Stimulated activated CD8-positive, alpha-beta memory T cell treated with anti-CD3 and anti-CD28 coated beads, Interleukin-2, amount 100 ng/mL, for 1 hour (primary cell): ENCODE measurements at places on chromosomes 5 and 9.

DNA sequence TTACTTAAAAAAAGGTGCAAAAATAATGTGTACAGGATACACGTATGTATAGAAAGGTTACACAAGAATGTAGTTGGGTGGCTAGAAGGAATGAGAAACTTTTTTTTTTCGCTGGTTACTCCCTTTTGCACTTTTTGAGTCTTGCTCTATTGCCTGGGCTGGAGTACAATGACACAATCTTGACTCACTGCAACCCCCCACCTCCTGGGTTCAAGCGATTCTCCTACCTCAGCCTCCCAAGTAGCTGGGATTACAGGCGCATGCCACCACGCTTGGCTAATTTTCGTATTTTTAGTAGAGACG, 15.8 kb downstream of the FBXW11 start:
- DNase-seq = no peak

DNA sequence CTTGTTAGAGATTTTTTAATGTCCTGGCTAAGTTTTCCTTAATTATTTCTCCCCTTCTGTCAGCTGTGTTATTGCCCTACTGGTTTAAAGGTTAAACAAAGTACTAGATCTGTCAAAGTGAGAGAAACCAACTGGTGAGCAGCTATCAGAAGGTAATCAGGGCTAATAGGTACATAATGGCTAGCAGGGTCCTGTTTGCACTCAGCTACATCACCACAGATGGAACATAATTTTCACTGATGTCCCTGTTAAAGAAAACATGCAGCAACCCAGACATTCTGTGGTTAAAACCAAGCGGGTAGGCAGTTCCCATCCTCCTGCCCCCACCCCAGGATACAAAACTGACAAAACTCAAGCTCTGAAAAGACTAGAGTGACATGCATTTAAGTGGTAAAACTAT, 473.9 kb downstream of the NR2F1-AS1 start:
- no peak for DNase-seq

- DNase-seq = no peak
These were observed 127.0 kb downstream of the TENT4A start for GRCh38 chr5:6840136-6840793.

DNA sequence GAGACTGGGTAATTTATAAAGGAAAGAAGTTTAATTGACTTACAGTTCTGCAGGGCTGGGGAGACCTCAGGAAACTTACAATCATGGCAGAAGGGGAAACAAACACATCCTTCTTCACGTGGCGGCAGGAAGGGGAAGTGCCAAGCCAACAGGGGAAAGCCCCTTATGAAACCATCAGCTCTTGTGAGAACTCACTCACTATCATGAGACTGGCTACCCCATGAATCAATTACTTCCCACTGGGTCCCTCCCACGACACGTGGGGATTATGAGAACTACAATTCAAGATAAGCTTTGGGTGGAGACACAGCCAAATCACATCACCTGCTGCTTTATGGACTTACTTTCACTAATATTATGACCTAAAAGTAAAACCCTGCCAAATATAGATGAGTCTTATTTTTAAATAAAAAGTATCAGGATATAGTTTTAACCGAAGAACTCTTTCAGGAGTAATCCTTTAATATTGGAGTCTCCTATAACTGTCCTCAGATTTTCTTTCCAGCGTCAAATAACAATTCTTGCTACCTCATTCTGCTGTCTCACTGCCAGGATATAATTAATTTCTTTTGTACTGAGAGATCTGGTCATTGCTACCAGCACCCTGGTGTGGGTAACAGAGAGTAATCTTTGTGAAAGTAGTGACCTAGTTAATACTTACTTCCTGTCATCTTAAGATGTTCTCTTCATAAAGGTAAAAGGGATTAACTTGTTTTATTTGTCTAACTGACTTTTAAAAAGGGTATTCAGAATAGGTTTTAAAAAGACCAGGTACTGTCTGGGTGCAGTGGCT, 68.6 kb downstream of the NLN start:
- no peak for DNase-seq

DNA sequence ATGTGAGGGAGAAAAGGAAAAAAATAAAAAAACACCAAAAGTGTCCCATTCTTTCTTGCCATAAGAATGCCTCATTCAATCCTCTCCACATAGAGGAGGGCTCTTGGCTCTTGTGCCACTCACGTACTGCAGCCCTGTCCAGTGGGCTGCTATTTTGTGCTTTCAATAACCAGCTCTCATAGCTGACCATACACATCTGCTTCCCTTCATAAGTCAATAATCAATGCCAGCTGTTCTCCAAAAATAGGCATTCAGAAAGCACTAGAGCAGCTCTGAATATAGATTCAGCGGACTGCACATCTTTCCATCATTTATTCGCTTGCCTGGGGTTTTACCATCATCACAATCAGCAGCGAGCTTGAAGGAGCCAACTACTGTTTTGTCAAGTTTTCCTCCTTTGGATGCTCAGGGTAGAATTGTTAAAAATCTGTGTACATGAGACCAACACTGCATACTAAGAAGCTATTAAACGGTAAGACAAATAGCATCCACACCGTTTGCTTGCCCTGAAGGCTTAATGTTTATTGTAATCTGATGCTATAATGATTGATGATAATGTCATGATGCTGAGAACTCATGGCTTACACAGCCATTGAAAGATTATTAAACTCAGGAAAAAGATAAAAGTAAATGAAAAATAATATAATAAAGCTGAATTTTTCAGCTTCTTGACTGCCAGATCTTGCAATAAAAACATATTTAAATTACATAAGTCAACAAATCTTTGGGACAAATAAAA, 80.0 kb downstream of the OXCT1 start:
- DNase-seq = no peak

DNA sequence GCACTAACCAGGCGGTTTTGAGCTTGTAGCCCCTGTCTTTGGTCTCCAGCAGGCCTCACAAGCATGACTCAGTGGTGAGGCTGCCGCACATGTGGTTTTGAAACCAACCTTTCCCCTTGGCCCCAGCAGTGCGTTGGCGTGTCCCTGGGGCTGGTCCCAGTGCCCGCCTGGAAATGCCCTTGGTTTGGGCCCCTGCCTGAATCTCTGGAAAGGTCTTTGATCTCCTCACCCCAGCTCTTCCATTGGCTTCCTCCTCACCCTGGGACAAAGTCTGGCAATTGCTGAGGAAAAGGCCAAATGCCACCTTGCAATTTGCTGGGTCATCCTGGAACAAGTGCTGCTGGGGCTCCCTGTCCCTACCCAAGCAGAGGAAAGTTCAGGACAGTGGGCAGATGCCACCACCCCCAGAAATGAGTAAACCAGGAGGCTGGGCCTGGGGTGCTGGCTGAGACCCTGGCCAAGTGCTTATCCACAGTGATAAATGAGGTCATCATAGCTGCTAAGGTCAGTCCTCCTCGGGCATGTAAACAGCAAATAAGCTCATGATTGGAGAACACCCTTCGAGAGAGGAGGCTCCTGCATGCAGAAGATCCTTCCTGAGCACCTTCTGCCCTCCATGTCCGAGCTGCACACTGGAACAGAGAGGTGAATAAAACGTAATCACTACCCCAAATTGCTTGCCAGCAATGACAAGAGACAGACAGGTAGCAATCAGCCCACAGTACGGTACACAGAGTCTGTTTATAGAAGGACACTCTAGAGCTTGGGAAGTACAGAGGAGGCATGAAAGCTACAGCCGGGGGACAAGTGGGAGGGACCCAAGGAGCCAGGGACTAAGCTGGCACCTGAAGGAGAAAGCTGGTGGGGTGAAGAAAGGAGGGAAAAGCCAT, 98.9 kb upstream of the CPEB4 start:
- DNase-seq = no peak

DNA sequence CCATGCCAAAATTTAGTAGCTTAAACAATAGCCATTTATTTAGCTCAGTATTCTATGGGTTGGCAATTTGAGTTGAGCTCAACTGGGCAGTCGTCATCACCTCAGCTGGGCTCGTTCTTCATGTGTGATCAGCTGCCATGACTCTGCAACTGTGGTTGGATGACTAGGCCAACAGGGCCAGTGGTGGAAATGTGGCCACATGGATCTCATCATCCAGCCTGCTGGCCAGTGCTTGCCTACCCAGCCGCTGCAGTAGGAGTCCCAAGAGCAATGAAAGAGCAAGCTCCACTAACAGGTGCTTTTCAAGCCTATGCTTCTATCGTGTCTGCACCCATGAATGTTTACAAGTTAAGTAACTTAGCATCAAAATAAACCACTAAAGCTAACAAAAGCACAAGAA, 158.0 kb downstream of the ATPSCKMT start:
- DNase-seq = no peak
